Daoy (cell line): ENCODE measurements at places on chromosomes 4 and X. TPM values are rescaled to one million over a fixed set of nuclear protein-coding genes. Genes with fewer than 3 reads are reported as not detected.
A peak's percentile ranks its signal among the peaks of the same experiment; 100 is the strongest.

RAB9B gene
- total RNA-seq, result 0.92 and 0.97 TPM in 2 replicates

WDR44 gene
- total RNA-seq, result 10.1 and 12.4 TPM in 2 replicates

HSFX1 gene
- 0.17 and 1.3 TPM in 2 replicates for total RNA-seq

NCAPG gene
- 99.9 and 104 TPM in 2 replicates for total RNA-seq

TMPRSS11A gene
- total RNA-seq, result not detected in 2 replicates

DNA sequence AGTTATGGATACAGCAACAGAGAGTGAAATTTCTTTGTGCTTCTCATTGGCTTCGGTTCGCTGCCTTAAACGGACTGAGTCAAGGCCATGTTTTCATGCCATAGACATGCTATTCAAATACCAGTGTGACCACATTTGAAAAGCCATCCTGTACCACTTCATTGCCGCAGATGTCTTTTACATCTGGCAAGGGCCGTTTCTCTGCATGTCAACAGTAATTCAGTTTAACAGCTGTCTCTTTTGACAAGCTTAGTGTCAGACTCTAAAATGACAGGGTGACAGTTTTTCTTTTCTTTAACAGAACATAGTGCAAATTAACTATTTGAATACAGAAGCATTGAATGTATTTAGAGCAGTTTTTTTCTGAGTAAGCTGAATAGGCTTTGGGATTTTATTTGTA is 362.2 kb upstream of the POU3F4 start:
- DNase-seq, result no peak

DNA sequence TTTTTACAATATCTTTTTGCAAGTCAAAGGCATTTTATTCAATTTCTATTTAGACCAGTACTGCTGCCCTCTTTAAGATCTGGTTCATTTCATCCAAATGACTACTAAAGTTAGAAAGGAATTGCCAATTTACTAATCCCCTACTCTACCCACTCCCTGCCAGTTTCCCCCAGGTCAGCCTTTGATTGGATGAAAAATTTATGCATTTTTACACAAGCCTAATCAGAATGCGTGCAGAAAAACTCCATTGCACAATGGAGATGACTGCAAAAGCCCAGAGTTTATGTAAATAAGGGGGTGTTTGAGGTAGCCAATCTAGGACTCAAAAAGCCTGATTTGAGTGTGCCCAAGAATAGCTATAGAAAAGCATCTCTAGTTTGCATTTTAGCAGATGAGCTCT is 310.6 kb downstream of the PABPC4L start:
- DNase-seq, result no peak

GRCh38 chrX:103734125-103734760 is 23.5 kb downstream of the TMEM31 start:
- DNase-seq, result no peak

GRCh38 chr4:118974758-118975157 is 86.1 kb downstream of the SYNPO2 start:
- DNase-seq, result peak; percentile 3

DNA sequence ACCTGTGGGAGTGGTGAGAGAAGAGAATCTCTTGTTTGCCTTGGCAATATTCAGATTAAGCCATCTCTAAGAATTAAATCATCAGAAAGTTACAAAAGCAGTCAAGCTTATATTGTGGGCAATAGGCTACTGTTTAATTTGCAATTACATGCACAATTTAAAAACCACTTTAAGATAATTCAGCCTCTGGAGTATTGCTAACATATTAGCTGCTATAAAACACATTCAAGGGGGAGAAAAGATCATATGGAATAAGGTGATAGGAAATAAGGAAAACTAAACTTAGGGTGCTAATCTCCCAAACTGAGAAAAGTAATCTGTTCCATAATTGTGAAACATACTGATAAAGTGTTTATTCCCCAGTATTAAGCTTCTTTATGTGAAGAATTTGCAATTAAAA is 103.9 kb downstream of the ARAP2 start:
- no peak for DNase-seq

DNA sequence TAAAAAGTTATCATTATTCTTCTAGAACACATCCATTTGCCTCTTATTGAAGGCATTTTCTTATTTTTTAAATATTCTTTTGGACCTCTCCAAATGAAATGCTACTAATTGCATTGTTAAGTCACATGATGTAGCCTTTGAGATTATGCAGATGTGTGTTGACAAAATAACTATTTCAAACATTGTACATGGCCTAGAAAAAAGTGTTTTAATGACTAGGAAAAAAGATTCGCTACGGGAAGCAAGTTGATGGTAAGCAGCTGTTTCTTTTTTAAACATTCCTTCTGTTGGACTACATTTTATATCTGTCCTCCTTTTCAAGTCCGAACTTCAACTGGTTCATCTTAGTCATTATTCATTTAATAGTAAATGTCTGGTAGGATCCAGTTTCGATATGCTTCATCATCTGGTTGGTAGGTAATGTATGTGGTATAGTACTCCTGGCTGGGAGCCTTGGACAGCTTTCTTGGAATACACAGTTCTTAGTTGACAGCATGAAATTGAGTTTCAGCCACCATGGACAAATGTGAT is 34.3 kb upstream of the GUCY1A1 start:
- no peak for DNase-seq

- DNase-seq, result no peak
These were observed 63.7 kb upstream of the TXK start for GRCh38 chr4:48197643-48198237.

DNA sequence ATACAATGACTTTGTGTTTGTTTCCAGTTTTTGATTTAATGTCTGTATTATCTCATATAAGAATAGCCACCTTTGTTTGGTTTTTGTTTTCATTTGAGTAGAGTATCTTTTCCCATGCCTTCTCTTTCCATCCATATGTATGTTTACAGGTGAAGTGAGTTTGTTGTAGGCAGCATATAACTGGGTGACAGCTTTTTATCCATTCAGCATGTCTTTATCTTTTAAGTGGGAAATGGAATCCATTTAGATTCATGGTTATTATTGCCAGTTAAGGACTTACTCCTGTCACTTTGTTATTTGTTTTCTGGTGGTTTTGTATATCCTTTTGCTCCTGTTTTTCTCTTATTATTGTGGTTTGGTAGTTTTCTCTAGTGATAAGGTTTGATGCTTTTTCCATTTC is 34.3 kb downstream of the SCLT1 start:
- no peak for DNase-seq

DNA sequence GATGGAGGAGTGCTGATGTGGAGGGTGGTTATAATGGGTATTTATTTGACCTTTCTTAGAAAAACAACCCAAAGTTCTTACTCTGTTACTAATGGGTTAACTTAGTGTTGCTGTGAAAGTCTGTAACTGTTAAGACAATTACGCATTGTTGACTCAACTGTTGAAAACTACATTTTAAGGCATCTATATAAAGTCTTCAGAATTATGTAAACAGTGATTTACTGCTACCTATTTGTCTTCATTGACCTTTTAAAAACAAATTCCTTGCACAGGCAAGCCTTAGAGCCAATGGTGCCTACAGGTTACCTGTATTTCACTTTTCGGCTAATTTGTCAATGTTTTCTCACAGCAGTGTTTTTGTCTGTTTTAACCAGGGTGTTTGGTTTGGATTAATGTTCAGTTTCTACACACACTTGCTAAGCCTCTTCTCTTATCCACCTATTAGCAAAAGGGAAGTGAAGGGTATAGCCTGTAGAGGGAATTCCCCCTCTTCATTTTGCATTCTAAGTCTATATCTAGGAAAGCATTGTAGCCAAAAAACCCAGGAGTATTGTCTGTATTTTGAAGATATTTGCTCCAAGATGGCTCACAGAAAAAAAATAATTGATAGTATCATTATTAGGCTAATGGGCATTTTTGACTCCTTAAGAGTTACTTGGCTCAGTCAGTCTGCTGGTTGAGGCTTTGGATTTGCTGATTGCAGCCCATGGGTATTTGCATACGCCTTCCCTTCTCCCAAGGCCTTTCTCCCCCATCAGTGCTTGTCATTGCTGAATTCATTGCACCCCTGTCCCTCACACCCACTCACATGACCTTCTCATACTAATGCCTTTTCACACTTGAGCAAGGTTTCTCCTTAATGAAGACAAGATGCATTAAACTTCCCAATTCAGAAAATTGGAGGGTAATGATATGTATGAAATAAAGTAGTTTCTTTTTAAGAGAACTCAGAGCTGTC is 30.5 kb downstream of the AFF1 start:
- no peak for DNase-seq

GRCh38 chr4:165963621-165964020 is 90.6 kb downstream of the TLL1 start:
- DNase-seq, result no peak

DNA sequence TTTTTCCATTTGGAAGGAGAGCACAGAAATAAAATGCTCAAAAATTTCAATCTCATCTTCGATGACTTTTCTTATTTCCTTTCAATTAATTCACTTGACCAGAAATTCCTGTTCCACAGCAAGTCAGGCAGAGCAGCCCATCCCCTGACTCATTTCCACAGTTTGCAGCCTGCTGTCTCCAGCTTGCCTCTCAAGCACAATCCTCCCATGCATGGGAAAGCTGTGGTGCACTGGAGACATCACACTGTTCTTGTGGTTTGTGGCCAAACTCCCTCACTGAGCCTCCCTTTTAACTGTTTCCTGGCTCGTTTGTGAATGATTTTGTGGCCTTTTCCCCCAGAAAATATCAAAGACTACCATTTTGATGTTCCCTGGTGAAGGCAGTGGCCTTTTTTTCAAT is 114.0 kb upstream of the ENPEP start:
- DNase-seq, result peak; percentile 81
